ENCODE measurements at places on chromosomes 3 and 15.

- DNase-seq, result no peak
These were observed 5.1 kb downstream of the PLSCR1 start for GRCh38 chr3:146539315-146539714.

GRCh38 chr3:187352581-187353575 lies 15.3 kb upstream of the RTP4 start:
- no peak for DNase-seq

GRCh38 chr3:23221136-23221535 lies 18.0 kb downstream of the UBE2E2 start:
- no peak for DNase-seq

GRCh38 chr3:133576169-133576568 lies 2.7 kb downstream of the CDV3 start:
- DNase-seq, result no peak

DNA sequence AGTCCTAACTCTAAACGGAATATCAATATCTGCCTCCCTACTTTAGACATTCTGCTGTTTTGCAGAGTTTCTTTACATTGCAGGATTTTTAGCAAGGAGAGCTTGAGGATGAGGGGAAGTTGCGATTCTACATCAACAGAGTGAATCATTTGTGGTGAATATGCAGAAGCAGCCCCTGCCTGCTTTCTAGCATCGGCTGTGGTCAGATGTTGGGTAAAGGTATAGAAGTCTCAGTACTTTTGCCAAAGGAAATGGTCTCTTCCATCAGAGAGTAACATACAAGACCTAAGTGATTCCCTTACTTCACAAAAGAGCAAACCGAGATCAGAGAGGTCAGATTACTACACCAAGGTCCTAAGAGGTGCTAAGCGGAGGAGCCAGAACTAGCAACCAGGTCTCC lies 15.2 kb downstream of the ST3GAL6 start:
- no peak for DNase-seq

- no peak for DNase-seq
These were observed 35.6 kb upstream of the CCK start for GRCh38 chr3:42301446-42302175.

GRCh38 chr3:80055306-80055705 lies 287.5 kb upstream of the ROBO1 start:
- no peak for DNase-seq

- no peak for DNase-seq
These were observed 3.4 kb upstream of the KNL1 start for GRCh38 chr15:40590667-40591050.

DNA sequence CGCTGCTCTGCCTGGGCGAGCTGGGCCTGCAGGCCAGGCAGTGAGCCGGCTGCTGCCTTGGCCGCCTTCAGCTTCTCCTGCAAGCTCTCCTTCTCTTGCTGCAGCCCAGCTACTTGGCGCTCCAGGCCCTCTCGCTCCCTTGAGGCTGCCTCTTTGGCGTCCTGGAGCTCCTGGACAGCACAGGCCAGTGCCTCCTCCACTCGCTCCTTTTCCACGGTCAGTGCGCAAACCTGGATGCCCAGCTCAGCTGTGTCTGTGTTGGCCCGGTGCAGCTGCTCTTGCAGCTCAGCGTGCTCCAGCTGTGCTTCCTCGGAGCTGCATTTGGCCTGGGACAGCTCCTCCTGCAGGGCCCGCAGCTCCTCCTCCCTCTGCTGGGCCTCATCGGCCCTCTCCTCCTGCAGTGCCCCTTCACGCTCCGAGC lies 23.1 kb downstream of the CXCR6 start:
- DNase-seq, result no peak

DNA sequence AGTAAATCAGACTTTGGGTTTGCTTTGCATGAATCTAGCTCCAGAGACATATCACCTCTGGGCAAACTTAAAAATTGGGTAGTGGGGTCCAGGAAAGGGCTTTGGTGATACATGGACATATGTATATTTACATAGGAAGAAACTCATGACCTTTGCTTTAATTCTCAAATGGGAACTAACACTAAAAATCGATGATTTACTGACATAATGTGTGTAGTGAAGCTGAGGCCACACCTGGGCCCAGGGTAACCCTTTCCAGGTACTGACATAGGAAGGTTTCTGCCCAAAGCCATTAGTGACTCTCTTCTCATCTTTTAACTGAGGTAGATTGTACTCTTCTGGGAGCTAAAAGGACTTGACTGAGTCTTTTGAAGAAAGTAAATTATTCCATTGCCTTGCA lies 411.2 kb upstream of the TBL1XR1 start:
- DNase-seq, result no peak

- no peak for DNase-seq
These were observed 27.8 kb downstream of the DCAF1 start for GRCh38 chr3:51471775-51472652.

DNA sequence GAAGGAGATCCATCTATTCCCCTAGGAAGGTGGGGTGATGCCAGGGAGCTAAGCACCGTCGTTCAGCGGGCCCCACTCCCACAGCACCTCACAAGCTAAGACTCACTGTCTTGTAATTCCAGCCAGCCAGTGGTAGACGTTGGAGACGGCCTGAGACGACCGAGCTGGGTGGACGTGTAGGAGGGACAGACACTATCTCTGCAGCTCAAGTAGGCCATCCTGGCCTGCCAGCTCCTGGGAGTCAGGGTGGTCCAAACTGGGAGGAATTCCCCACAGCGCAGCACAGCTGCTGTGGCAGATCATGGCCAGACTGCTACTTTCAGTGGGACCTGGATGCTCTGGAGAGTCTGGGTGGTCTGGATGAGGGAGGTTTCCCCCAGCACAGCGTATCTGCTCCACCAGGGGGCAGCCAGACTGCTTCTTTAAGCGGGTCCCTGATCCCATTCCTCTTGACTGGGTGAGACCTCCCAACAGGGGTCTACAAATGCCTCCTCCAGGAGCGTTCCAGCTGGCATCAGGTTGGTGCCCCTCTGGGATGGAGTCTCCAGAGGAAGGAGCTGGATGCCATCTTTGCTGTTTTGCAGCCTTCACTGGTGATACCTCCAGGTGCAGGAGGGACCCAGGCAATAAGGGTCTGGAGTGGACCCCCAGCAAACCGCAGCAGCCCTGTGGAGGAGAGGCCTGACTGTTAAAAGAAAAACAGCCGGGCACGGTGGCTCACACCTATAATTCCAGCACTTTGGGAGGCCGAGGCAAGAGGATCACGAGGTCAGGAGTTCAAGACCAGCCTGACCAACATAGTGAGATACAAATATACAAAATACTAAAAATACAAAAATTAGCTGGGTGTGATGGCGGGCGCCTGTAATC lies 27.6 kb downstream of the GNB5 start:
- DNase-seq, result no peak

- no peak for DNase-seq
These were observed 16.0 kb upstream of the SQOR start for GRCh38 chr15:45618813-45619212.

DNA sequence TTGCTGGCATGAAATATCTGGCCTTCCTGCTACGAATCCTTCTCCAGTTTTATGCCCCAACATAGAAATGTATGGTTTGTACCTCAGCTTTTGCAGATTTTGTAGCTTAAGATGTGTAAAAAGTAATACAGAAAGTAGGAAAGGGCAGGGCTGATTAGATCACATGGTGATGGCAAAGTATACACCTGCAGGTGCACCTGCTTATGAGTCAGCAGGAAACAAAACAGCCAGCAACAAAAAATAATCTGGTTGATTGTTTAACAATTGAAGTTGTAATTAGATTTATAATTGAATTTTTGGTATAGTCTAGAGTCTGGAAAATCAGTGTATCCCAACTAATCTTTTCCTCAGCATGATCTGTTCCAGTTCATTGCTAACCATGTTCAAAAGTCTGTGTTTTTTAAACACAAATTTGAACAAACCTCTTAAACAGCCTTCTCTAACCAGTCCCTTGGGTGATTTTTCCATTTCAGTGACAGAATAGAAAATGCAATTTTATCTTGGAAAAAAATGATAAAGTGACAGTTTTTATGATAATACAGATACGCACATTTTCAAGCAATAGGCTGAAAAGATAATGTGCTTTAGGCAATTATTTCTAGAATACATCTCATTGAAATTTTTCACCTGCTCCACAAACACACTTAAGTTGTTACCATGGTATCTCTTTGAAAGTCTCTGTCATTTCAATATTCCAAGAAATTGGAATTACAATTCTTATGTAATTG lies 477.4 kb downstream of the NAALADL2 start:
- DNase-seq, result no peak

DNA sequence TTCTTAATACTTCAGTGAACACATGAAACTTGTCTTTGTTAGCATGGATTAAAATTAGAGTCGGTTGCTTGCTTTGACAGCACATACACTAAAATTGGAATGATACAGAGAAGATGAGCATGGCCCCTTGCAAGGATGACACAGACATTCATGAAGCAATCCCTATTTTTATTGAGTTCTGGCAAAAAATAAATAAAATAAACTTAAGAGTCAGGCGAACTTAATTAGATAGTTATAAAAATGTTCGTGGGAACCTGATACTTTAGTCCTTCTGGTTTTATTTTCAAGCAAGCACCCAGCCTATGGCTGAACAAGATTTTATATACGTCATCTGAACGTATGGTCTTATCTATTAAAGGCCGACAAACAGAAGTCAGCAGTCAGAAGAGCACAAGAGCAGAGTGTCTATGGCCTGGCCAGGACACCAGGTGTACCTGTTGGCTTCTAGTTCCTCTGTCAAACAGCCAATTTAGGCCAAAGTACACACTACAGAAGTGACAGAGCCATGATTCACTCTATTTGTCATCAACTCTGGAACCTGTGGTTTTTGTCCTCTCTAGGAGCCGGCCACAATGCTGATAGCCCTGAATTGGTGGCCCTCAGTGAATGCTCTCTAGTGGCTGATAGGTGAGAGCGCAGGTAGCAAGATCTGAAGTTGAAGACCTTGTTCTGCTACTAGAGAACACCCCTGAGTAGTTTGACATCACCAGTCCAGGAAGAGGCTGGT lies 64.3 kb downstream of the LEO1 start:
- DNase-seq, result no peak

DNA sequence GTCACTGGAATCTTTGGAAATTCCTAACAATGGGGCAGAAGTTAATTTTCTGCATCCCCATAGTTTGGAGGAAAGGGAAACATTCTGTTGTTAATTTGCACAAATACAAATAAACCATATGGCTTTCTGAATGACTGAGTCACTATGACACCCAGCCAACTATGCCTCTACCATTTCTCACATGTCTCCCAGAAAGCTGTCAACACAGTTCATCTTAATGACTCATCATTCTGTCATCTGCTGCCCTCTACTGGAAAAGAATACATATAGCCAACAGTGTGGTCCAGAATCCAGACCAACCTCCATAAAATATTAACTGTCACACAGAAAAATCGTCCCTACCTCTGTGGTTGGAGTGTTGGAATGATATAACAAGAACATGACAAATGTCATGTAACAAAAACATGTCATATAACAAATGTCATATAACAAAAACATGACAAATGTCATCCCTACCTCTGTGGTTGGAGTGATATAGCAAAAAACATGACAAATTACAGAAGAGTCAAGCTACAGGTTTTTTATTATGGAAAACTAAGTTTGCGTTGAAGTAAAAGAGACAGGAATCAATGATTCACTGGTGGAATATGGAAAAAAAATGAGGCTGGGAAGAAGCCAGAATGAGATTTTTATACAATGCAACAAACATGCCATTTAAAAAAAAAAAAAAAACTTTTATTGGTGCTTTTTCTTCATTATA lies 47.7 kb upstream of the GYG1 start:
- DNase-seq, result peak; percentile 88

GRCh38 chr3:128274837-128275236 lies 121.6 kb downstream of the EEFSEC start:
- no peak for DNase-seq

- DNase-seq, result no peak
These were observed 107.9 kb downstream of the ATG7 start for GRCh38 chr3:11379824-11380701.

DNA sequence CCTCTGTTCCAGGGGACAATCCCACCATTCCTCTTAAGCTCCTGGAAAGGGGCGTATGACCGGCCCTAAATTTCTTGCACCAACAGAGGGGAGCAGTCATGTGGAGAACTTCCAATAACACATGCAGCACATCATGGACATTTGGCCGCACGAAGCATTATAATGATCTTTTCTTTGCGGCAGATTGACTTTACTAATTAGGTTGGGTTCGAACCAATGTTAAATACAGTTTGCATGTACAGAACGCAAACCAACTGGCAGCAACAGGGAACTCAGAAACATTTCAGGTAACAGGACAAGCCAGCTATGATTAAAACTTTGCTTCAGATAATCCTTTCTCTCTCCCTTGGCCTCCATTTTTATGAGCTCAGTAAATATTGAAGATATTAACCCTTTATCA lies 100.8 kb upstream of the ADPGK start:
- DNase-seq, result no peak

GRCh38 chr3:134380249-134380648 lies 6.0 kb upstream of the AMOTL2 start:
- DNase-seq, result no peak

GRCh38 chr3:69389520-69390248 lies 3.8 kb upstream of the FRMD4B start:
- peak; percentile 10 for DNase-seq

DNA sequence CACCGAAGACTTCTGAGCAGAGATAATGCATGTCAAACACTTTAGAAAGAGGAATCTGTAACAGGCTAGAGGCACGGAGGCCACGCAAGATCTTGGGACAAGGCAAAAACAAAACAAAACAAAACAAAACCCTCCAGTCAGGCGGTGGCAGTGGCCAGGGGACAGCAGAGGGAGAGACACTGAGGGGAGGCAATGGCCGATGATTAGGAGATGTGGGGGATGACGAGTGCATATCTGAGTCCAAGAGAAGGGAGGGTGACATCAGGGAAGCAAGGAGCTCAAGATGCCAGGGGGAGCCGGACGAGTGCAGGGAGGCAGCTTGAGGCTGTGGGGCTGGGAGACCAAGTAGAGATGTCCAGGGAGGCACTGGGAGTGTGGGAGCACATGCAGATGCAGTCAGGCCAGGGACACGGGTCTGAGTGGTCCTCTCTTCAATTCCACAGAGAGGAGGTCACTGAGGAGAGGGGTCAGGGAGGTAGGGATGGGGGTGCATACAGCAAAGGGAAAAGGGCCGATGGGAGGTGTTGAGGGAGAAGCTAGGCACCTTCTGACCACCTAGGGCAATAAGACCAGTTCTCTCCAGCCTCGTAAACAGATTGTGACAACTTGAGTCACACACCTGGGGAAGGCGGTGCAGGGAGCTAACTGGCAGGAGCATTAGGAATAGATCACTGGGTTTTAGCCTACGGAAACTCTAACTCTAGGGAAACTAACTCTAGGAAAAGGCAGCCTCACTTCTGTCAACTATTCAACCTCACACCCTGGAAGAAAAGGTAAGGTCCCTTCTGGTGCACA lies 29.6 kb downstream of the SLCO2A1 start:
- DNase-seq, result no peak

GRCh38 chr3:43341788-43342187 lies 55.4 kb downstream of the SNRK start:
- no peak for DNase-seq

- no peak for DNase-seq
These were observed 243.3 kb downstream of the ZNF621 start for GRCh38 chr3:40768046-40768445.

- no peak for DNase-seq
These were observed 30.3 kb downstream of the CX3CR1 start for GRCh38 chr3:39249453-39250115.

GRCh38 chr15:80580106-80580505 lies 115.0 kb upstream of the ABHD17C start:
- DNase-seq, result peak; percentile 76

GRCh38 chr15:78315686-78316282 lies 16.4 kb upstream of the SKIC8 start:
- DNase-seq, result no peak

Data from bone marrow (tissue), 2 donors.